NCI-H524 treated with DMSO at 0.1 percent for 48 hours (cell line): ENCODE measurements at places on chromosomes 2 and 18.

DNA sequence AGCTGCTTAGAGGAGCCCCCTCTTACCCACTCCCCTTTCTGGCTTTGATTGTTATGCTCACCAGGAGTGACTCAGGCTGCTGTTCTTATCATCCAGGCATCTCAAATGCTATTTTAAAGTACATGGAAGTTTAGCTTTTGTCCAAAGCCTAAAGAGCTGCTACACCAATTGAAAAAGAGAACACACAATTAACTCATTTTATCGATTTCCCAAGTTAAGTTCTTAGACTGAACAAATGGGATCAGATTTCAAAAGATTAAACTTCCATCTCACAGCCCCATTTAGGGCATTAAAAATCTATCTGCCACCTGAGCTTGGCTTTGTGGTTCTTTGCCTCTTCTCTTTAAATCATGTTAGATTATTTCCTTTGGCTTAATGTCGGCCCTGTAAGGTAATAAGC is 81.2 kb downstream of the MYO5B start:
- peak; percentile 7 for DNase-seq

DNA sequence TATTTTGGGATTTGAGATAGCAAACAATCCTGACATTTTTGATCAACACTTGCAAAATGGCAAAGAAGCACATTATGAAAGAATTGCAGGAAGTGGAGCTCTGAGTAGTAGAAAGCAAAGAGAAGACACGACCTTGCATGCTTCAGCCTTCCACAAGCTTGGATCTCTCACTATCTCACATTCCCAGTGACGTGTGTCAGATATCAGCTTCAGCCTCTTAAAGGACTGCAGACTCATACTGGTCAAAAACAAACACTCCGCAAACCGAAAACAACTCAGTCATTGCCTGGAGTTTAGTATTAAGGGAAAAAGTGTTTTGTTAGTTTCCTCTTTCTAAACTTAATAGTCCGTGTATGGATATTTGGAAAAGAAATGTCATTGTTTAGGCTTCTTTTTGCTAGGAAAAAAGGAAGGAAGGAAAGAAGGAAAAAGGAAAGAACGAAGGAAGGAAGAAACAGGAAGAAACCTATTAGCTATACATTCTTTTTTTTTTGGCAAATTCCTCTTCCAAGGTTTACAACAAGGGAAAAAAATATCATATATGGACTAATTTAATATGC is 32.6 kb upstream of the SLC40A1 start:
- no peak for DNase-seq

DNA sequence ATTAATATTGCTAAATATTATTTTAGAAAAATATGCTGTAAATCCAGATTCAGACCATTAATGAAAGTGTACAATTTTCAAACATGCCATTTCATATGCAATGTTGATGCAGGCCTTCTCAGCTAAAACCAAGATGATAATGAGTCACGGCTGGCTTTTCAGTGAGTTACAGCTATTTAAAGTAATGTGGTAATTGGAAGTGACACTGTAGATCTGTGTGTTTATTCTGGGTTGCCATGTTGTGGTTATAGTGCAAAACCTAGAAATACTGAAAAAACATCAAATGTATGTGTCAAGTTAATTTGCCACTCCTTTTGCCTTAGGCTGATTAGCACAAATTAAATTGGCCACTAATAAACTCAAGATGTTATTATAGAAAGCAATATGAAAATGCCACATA is 506.6 kb downstream of the ERBB4 start:
- DNase-seq, result no peak

- no peak for DNase-seq
Measured at GRCh38 chr18:53534695-53535094, 689.8 kb downstream of the MBD2 start.

DNA sequence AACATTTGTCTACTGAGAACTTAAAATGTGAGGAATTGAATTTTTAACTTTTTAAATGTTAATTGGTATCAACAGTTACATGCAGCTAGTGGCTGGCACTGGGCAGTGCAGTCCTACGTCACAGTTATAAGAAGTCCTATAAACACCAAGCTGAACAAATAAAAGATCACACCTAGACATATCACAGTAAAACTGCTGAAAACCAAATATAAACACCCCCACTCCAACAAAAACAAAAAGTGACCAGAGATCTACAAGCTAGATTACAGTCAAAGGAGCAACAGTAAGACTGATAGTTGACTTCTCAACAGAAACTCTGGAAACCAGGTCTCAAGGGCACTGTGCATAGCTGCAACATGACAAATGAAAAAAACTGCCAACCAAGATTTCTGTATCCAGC is 19.4 kb downstream of the TLK1 start:
- DNase-seq, result no peak

DNA sequence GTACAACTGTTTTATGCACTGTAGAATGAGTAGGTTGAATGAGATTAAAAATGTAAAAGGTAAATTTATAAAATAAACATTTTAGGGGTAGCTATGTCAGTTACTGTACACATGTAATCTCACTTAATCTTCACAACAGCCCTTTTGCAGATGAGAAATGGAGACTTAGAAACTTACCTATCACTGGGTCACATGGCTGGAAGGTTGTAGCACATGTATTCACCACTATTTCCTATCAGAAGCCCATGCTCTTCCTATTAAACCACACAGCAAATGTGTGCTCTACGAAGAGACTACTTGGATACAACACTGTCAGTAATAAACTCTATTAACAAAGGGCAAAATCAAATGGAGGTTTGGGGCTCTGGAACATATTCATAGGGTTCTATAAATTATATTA is 60.5 kb downstream of the VWC2L start:
- DNase-seq, result no peak

DNA sequence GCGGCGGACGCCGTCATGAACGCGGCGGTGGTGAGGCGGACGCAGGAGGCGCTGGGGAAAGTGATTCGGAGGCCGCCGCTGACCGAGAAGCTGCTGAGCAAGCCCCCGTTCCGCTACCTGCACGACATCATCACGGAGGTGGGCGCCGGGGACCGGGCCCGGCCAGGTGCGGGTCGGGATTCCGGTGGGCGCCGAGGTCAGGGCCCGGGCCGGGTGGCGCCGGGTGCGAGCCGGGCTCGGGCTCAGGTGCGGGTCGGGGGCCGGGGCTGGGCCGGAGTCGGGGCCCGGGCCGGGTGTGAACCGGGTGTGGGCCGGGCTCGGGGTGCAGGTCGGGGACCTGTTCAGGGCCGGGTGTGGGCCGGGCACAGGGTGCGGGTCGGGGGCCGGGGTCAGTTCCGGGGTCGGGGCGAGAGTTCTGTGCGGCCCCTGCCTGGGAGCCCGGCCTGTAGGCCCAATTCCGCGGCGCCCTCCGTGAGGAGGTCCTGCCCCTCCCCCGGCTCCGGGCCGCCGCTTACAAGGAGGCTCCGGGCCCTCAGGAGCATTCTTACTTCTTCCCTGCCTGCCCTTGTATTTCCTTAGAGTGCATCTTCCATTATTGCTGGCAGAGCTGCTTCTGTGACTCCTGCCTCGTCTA is 447 bp downstream of the TRAF3IP1 start:
- no peak for DNase-seq

DNA sequence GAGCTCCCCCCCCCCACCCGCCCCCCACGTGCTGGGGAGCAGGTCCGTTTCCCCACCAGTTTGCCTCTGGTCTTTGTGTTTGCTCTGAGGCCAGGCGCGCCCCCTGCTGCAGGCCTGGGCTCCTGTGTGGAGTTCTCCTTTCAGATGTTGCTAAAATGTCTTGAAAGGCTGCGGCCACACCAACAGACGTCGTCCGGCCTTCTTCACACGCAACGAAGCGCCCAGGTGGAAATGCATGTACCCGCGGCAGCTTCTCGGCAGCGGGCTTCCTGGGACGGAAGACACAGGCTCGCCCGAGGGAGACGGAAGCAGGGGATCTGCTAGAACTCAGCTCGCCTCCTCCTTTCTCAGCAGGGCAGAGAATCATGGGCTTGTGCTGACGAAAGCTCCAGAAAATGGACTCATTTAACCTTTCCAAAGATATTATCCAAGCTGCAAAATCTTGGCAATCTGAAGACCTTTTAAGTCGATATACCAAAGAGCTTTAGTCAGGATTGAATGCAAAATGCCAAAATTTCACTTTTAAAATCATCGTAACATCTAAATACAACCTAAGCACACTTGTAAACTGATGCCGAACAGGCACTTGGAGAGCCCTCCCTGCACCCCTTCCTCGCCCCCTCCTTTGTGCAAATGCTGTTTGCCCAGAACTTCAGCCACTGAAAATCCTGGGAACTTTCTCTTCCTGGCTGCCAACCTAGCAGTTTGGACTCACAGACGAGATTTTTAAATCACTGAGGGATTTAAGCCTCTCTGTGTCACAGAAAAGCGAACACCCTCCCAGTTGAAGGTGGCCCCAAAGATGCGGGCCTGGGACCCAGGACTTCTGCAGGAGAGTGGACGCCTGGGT is 125.5 kb upstream of the ZNF516 start:
- DNase-seq, result peak; percentile 48

GRCh38 chr18:39751921-39752320 is 2186.3 kb upstream of the CELF4 start:
- no peak for DNase-seq

DNA sequence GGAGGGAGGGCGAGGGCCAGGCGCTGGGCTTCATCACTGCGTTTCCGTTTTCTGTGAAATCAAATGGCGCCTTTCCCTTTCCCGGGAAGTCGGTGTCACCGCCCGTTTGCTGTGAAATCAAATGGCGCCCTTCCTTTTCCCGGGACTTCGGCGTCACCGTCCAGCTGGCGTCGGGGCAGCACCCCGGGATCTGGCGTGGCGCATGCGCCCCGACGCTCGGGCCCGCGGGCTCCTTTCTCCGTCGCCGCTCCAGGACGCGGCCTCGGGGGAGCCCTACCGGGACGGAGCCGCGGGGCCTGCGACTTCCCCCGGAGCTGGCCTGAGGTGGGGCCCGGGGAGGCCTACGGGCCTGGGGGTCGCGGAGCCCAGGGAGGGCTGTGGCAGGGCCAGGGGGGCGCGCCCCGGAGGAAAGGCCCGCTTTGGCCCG is at the start of gene FAM228A:
FAM228A (plus strand) TSS at position 203 of the 427 bp plus-strand sequence. CDS start 428 bp downstream, outside the sequence.
- DNase-seq, result no peak

GRCh38 chr2:56416500-56417176 is 232.8 kb downstream of the CCDC85A start:
- DNase-seq, result no peak

DNA sequence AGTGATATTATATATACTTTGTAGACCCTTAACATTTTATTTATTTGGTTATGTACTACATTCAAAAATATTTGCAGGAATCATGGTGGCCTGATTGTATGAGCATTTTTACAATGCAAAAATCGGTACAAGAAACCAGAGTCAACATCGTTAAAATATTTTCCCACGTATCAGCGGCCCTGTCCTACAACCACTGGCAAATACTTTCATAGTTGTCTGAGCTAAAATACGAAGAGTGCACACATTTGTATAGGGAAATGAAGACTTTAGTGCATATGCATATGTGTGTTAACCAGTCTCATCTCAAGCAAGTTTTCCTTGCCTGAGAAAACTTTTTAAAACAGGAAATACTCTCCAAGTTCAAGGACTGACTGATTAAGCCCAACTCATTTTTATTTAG is 35.9 kb downstream of the CCDC102B start:
- DNase-seq, result no peak

DNA sequence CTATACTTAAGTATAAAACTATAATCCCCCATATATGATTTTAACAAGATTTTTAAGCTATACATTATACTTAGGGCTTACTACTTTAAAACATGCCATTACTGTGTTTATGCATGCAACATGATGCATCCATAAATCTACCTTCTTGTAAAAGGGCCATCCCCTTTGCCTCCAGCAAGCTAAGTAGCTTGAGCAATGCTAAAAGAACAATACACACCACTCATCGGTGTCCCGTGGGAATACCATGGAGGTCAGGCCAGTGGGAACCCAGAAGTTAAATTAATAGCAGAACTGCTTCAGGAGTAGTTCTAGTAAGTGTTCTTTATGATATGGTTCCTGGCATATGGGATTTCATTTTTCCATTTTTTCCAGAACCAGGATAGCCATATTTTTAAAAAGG is 37.8 kb downstream of the SH3RF3 start:
- no peak for DNase-seq

- no peak for DNase-seq
Measured at GRCh38 chr2:211454679-211455078, 898.3 kb downstream of the CPS1 start.
